H1 (cell line): ENCODE measurements at places on chromosomes 2 and 18.

- no peak for DNase-seq
Observed at GRCh38 chr2:232521959-232522622, 1.9 kb downstream of the PRSS56 start.

DNA sequence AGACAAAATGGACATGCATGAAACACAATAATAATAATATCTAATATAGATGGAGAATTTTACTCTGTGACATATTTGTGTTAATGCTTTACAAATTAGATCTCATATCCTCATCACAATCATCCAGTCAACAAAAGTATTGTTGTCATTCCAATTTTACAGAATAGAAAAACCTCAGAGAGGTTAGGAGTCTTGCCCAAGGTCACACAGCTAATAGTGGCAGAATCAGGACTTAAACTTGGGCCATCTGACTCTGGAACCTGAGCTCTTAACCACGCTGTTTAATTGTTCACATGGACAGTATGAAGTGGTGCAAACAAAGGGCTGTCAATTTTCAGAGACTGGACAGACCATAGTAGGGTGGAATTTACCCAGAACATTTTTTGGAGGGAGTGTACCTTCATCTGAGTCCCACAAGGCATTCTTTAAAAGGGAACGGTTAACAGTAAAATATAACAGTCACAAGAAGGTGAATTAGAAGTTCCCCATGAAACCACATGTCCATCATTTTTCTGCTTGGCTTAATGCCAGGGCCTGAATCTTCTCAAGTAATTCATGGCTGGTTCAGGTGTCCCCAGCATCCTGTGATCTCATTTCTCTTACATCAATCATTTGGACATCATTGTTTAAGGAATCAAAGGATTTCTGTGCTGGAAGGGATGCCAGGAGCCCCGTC, 35.4 kb upstream of the CCDC93 start:
- DNase-seq: no peak

DNA sequence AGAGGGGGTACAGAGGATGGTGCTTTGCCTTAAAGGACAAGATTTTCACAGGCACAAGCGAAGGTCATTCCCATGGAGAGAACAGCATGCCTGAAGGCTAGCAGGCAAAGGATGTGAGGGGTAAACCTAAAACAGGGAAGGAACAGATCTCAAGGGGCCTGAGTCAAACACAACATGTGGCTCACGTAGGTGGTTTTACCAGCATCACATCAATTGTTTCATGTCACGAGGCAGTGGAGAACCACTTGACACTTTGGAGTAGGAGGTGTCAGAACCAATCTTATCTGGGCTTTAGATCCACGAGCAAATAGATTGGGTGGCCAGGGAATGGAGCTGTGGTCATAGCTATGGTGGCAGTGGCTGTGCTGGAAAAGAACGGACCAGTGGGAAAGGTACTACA, 8.4 kb downstream of the COX5B start:
- peak; percentile 35 for DNase-seq

DNA sequence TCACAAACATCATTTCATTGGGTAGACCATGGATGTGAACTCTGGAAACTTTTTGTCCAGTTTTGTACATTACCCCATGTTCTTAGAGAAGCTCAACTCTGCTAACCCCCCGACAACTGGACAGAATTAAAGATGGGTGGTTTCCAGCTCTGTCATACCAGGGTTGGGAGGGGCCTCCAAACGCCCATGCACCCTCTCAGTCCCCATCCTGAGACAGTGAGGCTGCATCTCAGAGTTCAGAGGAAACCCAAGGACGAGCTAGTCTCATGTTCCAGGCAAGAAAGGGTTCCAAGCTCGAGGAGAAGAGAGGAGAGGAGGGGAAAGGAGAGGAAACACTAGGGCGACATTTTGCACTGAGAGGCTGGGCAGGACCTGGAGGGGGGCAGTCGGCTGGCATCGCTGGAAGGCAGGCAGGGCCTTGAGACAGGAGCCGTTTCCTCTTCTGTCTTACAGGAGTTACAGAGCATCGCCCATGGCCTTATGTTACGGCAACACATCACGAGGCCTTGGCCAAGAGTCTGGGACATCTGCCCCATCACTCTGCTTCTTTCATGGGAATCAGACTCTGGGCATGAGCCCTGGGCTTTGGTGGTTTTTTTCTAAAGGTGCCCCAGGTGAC, 16.4 kb downstream of the MAL start:
- DNase-seq: no peak

- DNase-seq: no peak
Observed at GRCh38 chr2:72619626-72620025, 206.2 kb downstream of the EXOC6B start.

- DNase-seq: no peak
Observed at GRCh38 chr2:83972128-83972527, 487.0 kb downstream of the SUCLG1 start.

GRCh38 chr2:236887531-236887930, 198.2 kb upstream of the COPS8 start:
- DNase-seq: peak; percentile 36

DNA sequence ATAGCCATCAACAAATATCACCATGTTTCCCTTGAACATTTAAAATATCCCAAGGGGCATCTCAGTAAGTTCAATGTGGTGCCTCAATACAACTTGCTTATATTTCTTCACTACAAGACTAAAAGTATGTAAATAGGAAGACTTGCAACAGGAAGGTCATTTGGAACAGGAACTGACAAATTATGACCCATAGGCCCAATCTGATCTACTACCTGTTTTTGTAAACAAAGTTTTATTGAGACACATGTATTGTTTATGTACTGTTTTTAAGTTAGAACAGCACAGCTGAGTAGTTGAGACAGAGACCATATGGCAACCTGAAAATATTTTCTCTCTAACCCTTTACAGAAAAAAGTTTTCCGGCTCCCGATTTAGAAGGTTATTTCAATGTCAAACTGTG, 154.8 kb upstream of the TFPI start:
- no peak for DNase-seq

DNA sequence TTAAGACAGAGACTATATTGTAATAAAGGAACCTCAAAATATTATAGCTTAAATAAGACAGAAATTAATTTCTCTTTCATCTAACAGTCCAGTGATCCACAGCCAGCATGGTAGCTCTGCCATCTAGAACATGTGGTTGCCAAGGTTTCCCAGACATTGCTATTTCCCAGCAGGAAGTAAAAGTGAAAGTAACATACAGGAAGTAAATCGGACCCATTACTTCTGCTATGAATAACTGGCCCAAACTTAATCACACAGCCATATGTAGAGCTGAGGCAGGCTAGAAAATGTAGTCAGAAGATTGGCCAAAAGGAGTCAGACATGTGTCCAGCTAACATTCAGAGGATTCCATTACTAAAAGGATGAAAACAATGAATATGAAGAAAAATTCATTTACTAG, 71.0 kb downstream of the NOL4 start:
- DNase-seq: no peak

- DNase-seq: peak; percentile 84
Observed at GRCh38 chr2:74834792-74835755, 1.1 kb downstream of the HK2 start.

- DNase-seq: no peak
Observed at GRCh38 chr2:157784169-157784822, 91.8 kb downstream of the ACVR1 start.

- no peak for DNase-seq
Observed at GRCh38 chr18:25896178-25896780, 194.1 kb downstream of the SS18 start.

GRCh38 chr2:172100080-172100934, 2.4 kb downstream of the DLX2 start:
- peak; percentile 73 for DNase-seq

DNA sequence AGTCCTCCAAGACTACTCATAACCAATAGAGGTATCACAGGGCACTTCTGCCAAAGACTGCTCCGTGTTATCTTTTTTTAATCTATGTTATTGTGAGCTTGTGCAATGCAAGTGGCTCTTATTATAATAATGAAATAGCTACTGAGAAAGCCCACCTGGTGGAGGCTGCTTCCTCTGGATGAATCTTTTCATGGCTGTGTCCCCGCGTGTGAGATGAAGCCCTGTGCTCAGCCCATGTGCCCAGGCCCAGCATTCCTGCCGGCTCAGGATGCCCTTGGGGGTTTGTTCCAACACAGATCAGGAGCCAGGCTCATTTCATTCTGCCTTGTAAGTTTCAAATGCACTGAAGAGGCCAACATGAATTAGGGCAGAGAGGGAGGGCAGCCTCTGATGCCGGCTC, 18.7 kb downstream of the APCDD1 start:
- no peak for DNase-seq

GRCh38 chr2:150812664-150813367, 325.3 kb upstream of the RND3 start:
- DNase-seq: no peak

GRCh38 chr18:31575515-31576257, 16.0 kb upstream of the TTR start:
- no peak for DNase-seq

DNA sequence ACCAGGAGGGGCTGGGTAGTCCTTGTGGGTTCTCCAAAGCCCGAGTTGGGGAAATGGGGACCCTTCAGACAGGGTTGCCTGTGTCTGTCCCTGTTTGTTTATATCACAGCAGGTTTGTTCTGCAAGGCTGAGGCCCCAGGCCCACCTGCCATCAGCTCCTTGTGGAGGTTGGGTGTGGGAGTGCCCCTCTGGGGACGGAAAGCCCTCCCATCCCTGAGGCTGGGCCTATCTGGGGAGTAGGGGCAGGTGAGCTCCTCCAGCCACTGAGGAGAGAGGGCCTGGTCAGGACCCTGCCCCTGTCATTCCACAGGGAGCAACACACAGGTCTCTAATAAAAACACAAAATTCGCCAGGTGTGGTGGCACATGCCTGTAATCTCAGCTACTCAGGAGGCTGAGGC, 23.3 kb upstream of the EFHD1 start:
- no peak for DNase-seq

DNA sequence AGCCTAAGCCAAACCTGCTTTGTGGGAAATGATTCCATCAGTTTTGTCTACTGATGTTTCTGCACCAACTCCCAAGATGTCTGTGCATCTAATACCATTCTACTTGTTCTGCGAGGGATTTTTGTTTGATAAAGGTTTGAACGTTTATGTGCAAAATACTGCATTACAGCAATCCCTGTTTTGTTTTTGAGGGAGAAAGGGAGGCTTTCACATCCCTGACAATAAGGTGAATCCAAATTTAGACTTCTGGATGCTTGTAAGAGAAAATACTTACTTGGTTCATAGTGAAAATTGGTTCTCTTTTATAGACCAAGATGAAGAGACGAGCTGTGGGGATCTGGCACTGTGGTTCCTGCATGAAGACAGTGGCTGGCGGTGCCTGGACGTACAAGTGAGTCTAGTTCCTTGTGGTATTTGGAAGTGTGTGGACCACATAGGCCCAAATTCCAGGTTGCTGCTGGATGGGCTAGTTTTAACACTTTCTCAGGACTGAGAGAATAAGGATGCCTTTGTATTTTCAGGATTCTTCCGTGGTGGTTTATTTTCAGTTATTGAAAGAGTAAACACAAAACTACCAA, 1.1 kb downstream of the RPL37A start:
- DNase-seq: no peak

GRCh38 chr2:69216535-69217332, 170.3 kb downstream of the GFPT1 start:
- DNase-seq: no peak

- DNase-seq: no peak
Observed at GRCh38 chr2:187206471-187206870, 241.6 kb downstream of the CALCRL start.

GRCh38 chr18:35060122-35060815, 19.1 kb downstream of the MAPRE2 start:
- DNase-seq: no peak

DNA sequence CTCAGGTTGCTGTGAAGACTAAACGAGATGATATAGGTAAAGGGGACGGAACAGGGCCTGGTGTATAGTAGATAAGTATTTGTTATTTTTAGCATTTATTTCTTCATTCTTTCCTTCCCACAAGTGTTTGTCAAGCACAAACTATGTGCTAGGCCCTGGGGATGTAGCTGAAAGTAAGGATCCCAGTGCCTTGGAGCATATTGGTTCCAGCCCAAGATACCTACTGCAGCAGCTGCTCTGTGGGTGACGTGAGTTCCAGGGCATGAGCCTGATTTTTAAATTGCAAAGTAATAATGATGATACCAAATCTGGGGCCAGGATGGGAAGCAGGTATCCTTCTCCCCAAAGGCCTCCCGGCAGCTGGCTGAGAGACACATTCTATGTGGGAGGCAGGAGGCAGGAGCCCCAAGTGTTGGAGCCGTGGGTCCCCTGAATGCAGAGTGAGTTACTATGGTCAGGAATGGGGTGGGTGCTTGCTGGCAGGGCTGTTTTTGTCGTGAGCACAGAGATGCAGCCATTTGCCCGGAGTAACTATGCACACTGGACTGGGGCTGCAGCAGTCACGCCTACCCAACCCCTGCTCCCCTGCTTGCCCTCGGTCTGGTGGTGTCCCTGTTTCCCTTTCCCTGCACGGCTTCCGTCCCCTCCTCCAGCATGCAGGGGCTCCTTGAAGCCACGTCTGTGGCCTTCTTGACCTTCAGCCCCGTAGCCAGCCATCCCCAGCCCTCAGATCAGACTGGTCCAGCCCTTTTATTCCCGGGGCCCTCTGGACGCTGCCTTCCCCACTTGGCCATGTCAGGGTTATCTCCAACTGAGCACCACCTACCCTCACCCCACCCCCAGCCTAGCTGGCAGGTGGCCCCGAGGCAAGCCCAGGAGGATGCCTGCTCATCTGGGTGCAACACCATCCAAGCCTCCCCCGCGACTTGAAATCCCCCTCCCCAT, 52.4 kb downstream of the INHBB start:
- DNase-seq: no peak

GRCh38 chr2:132703396-132703795, 33.4 kb upstream of the LYPD1 start:
- no peak for DNase-seq

DNA sequence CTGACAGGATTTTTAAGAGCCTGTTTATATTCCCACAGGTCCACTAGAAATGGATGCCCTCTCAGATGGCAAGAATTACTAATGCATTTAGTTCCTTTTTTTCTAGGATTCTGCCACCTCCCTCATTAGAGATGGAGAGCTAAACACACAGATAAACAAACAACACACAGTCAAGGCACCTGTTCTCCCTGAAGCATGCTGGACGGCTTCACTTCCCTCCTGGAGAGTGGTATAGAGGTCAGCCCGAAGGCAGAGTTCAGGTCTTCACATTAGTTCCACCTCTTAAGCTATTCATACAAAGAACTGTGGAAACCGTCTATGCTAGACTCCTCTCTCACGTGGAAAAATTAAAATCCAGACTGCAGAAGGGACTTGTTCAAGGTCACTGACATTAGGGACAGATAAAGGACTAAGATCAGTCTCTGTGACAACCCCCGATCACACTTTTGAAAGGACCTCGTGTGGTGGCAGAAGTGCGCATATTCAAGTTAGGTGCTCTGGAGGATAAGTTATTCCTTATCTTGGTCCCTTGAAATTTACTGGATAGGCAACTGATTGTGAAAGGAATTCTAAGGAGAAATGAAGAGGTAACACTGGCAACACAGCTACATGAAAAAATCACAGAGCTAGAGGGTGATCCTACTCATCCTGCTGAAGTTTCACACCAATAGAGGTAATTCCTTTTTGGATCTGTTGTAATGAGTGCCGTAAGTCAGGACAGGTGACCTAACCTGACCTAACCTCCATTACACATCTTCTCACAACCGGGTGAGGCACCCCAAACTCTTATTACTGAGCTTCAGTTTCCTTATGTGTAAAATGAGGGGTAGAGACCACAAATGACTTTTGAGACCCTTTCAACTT, 75.1 kb downstream of the SPRED2 start:
- no peak for DNase-seq
